ENCODE measurements at places on chromosomes 6 and 20.

- no peak for DNase-seq
Measured at GRCh38 chr20:4989570-4989969, 11.7 kb downstream of the SLC23A2 start.

GRCh38 chr6:11172501-11173327, 59.8 kb downstream of the NEDD9 start:
- DNase-seq: peak; percentile 62

DNA sequence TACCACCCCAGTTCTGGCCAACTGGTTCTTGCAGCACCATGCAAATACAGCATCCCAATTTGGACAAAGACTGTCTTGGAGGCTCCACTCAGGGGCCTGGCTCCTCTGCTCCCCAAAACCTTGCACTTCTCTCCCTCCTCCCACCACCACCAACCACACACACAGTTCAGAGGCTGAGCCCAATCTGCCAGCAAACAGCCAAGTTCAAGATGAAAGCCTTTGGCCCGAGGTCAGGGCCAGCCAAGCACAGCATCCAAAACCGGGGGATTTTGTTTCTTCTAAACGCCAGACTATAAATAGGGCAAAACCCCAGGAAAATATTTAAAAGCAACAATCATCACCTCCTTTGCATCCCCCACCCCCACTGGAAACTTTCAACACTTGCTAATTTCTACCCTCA, 5.7 kb downstream of the KCNK5 start:
- DNase-seq: no peak

DNA sequence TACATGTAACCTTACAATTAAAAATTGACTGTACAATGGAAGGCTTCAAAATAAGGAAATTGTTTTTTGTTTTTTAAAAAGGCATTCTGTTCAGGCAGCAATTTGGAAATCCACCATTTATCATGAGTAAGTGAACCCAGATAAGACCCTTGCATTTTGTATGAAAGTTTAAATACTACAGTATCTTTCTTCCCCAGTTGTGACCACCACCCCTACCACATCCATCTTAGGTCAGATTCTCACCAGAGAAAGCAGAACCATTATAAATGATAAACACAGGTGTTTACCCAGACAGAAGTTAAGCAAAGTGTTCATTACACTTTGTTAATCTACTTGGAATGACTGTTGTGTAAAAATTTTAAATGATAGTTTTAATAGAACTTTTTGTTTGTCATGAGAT, 20.2 kb downstream of the SENP6 start:
- no peak for DNase-seq

DNA sequence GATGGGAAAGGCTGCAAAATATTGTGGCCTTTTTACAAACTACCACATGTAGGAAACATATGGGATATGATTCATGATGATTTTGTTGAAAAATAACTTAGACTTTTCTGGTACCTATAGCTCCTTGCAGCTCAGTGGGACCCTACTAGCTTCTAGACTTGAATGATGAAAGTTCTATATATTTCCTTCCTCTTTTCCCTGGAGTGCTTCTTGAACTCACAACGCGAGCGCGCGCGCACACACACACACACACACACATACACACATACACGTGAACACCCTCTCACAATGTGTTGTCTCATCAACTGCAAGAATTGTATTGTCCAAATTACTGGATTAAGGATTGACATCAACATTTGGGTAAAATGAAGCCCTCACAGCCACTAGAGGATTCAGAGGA, 61.9 kb downstream of the TOX2 start:
- no peak for DNase-seq

DNA sequence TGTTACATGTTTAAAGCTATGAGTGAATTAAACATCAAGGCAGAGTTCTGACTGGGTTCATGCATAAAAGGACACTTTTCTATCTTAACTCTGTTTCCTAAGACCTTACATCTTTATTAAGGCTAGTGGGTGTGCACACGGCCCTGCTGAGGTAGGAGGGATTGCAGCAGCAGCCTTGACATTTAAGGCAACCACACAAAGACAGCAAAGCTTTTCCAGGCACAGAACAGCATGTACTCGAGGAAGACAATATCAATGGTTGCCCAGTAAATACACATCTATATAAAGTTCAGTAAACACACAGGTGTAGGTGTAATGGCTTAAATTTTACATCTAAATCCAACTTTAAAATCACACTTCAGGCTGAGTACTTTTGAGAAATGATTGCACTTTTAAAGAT, 79.8 kb upstream of the LOC128125822 start:
- no peak for DNase-seq

DNA sequence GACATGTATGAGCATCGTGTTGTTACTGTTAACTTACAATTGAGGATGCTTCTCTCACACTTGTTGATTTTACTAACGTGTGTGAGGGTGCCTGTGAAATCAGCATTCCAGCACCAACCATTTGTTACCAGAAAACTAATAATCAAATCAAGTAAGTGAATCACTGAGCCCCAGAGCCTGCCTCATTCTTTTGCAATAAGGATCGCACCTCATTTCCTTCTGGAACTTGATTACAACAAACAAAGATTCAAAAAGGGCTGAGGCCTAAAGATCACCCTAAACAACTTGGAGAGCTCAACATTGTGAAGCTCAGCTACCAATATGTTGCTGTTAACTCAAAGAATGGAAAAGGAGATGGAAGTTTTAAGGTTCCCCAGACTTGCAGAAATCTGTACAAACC, 274.7 kb downstream of the TFAP2A start:
- no peak for DNase-seq

DNA sequence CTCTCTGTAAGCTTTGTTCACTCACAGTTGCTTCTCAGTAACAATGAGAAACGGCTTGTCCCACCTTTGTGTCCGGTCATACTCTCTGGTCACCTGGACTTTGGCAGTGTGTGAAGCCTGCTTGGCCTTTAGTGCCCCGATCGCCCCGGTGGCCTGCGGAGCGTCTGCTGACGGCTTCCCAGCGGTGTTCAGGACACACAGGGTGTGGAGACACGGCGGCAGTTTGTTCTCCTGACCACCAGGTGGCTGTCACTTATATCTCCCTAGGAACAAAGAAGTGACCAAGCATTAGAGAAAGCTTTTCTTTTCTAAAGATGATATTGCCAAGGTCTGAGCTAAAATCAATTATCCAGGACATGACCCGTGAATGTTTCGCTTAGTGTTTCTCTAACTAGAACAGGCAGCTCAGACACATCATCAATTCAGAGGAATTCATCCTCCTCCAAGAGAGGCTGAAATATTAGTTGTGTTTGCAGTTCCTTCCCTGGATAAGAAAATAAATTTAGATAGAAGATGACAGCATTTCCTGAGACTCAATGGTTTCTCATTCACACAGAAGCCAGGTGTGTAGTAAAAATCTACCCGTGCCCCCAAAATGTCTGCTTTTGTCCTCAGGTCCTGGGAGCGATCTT, 167.4 kb upstream of the THBS2 start:
- DNase-seq: no peak

All from CD4-positive, alpha-beta T cell treated with Interleukin-6 at 100 ng/mL for 8 hours (primary cell).